Activated CD4-positive, alpha-beta T cell treated with anti-CD3 and anti-CD28 coated beads for 4 hours (primary cell): ENCODE measurements at places on chromosomes 7 and 10.

DNA sequence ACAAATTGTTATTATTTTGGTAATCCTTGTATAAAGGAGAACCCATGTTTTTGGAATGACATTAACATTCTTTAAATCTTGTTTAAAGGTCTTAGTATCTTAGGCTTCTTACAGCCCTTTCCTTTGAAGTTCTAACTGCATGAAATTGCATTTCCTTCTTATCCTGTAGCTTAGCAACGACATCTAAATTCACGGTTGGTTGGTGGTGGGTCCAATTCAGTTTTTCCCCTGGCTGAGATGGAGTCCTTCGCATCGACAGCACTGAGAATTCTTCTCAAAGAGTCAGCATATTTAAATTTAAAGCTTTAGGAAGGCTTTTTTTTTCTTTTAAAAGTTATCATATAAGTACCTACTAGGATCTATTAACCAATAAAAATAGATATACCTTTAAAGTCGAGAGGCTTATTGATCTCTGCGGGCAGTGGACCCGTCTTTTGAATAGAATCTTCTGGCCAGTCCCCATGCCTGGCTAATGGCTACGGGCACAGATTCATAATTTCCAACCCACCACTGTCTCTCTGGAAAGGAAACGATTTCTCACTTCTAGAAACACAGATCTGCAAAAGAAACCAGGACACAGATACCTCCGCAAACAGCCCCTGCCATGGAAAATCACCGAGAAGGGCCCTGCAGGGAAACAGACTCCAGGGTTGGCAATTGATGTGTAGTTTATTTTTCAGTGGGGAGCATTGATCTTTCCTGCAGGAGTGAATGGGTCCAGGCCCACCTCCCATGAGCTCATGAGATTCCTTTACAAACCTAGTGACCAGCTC is 63.4 kb downstream of the RAMP3 start:
- DNase-seq: no peak

DNA sequence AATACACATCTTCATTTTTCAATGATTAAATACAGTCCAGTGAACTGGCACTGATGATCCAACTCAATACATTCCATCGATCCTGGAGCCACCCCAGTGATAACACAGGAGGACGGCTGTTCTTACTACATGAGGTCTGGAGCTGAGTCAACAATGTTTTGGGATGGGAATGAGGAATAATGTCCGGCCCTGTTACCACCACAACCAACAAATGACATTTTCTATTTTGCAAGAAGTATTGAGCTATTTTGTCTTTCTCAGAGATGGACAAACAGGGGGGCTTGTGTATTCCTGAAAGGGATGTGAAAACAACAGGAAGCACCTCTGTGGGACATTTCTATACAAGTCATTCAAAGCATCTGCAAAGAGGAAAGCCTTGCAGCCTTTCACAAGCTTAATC is 249.2 kb downstream of the PARD3 start:
- no peak for DNase-seq

DNA sequence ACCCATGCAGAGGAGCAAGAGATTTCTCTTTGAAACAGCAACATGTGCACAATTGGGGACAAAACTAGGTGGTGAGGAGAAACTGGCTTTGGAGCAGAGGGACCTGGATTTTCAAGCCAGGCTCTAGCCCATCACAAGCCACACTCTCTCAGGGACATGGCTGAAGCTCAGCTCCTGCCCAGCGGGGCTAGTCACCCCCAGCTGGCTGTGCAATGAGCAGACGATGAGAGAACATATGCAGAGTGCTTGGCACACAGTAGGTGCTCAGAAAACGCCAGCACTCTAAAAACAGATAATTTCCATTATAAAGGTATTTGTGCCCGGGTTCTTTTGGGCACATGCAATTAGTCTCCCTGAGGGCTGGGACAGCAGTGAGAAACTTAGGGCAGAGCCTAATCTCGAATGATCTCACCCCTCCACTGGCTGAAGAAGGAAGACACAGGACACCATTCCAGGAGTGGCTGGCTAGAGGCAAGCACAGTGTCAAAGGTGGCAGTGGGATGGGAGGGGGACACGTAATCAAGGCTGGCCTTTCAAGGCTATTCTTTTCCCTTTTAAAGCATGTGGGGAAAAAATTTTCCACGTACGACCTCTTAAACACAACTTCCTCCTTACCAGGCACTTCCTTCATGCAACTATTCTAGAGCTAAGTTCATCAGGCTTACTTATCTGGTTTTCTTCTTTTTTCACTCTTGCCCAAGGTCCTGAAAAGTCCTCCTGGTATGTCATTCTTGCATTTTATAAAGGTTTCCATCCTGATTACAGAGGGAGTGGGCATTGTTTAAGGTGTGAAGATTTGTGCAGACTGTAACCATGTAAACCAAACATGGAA is 15.1 kb downstream of the FAM53B start:
- DNase-seq: no peak

GRCh38 chr10:6928586-6928985 is 348.5 kb upstream of the PRKCQ start:
- DNase-seq: no peak

DNA sequence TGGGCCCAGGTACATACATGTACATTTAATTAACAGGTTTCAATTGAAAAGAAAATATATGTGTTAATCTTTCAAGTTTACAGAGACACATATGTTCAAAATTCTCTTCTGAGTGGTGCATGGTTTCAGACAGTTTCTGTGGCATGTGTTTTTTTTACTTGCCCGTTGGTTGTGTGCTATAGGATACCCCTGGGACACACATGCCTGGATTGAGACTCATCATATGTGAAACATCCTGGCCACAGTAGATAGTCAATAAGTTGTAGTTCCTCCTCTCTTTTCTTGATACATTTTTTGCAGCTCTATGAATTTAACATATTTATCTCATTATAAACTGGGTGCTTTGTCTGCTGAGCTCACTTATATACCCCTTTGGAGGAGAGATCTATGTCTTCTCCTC is 207.8 kb upstream of the CTBP2 start:
- no peak for DNase-seq

GRCh38 chr7:37196676-37197075 is 252.0 kb downstream of the ELMO1 start:
- DNase-seq: no peak

DNA sequence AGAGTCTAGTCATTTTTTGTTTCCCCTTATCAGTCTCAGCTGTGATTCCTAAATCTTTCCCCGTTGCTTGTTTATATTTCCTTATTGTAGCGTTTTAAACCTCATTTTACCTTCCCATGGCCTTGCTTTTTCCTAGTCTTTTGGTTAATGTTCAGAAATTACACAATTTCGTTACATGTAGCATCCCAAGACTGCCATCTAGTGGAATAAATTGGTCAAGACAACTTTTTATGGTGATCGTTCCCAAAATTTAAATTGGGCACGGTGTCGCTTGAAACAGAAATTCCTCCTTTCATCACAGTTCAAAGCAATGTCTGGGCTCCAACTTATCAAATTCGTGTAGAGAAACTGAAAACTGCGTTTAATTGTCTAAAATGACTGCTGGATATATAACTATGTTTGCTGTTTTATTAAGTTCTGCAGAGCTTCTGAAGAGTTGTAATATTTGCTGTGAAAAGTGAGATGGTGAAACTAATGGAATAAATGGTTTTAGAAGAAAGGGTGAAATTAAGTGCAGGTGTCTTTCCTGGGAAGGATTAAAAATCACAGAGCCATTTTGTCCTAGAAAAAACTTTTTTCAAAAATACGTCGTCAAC is 370.2 kb downstream of the PHF14 start:
- no peak for DNase-seq

GRCh38 chr10:88190123-88190522 is 326.7 kb downstream of the PTEN start:
- DNase-seq: no peak

DNA sequence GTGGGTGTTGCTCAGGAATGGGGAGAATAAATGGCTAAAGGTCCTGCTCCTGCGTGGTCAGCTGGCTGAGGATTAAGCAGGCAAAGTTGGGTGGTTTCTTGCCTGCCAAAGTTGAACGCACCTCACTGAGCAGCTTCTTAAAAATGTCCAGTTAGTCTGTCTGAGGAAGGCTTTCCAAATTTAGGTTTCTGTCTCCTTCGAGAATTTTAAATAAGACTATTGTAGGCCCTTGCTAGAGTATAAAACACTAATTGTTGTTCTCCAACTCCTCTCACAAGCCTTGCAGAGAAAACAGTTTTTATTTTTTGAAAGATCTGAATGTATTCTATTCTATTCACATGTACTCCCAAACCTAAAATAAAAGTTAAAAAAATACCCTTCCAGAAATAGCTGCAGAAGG is 122.0 kb upstream of the LAMB4 start:
- no peak for DNase-seq

- DNase-seq: no peak
Observed at GRCh38 chr10:102413053-102413705, 5.4 kb downstream of the PSD start.

DNA sequence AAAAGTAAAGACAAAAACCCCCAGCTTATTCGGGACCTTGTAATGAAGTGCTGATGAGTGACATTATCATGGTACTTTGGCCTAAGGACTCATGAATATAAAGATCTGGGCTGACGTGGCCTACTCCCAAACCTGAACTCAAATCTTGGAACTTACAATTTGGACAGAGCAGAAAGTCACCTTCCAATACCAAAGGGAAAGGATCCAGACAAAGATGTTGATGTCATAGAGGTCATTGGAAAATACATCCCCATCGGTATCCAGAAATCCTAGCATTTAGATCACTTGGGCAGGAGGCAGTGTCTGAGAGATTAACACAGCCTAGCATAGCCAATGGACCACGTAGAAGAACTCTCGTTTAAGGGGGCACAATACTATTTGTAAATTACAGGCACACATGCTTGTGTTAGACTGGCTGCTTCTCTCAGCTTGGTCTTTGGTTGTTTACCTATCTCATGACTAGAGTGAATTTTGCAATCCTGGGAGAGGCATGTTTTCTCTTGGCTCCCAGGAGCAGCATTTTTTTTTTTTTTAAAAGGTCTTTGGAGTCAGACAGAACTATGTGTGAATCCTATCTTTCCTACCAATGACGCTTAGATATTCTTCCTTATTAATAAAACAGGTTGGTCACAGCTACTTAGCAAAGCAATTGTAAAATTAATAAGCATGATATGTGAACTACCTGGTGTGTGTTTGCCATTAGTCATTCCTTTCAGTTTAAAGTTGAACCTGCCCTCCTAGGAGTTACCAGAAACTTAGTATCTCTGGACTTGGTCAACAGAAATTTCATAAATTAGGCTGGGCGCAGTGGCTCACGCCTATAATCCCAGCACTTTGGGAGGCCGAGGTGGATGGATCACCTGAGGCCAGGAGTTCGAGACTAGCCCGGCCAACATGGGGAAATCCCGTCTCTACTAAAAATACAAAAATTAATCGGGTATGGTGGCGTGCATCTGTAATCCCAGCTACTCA is 27.8 kb upstream of the MRPS33 start:
- DNase-seq: no peak

- DNase-seq: no peak
Observed at GRCh38 chr7:130079846-130080394, 9.6 kb downstream of the KLHDC10 start.

DNA sequence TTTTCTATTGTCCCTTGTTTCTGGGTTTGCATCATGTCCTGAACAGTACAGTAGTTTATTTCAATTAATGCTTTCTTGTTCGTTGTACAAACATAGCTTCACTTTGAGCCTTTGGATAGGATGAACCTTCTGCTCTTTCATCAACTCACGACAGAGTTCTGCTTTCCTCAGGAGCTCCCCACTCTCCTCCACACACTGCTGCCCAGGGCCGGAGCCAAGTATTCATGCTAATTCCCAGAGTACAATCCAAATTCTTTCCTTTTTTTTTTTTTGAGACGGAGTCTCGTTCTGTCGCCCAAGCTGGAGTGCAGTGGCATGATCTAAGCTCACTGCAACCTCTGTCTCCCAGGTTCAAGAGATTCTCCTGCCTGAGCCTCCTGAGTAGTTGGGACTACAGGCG is 7.5 kb upstream of the NUP205 start:
- DNase-seq: no peak

DNA sequence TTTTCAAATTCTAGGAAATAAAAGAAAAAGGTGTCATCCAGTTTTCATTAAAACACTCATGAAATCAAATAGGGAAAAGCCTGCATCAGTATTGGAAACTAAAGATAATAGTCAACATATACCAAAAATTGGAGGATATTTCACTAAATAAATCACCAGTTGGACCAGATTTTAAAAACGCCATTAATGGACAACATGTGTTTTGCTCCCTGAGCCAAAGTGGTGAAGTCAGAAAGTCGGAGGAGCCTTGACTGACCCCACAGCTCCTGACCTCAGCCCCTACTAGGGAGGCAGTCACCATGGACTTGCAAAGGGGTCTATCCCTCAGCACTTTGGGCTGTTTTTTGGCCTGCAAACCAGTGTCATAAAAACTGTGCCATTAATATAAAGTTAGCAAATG is 98.3 kb upstream of the SEC61G start:
- no peak for DNase-seq

GRCh38 chr10:10830293-10830986 is 187.2 kb upstream of the CELF2 start:
- DNase-seq: no peak

DNA sequence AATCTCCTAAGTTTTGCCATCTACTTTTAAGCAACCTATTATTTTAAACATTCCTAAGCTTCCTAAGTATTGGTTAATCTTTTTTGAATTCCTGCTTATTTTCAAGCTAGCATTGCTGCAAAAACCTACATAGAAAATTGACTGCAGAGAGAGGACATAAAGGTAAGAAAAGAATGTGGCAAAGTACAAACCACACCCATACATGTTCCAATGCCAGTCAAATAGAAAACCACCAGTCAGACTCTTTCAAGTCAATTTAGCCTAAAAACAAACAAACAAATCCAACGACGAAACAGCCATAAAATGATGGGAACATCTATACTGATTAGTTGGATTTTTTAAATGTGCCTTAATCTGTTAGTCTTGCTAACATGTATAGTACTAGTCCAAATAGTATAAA is 804.8 kb downstream of the GRM8 start:
- no peak for DNase-seq

- DNase-seq: no peak
Observed at GRCh38 chr10:108003061-108003460, 838.6 kb upstream of the SORCS1 start.

DNA sequence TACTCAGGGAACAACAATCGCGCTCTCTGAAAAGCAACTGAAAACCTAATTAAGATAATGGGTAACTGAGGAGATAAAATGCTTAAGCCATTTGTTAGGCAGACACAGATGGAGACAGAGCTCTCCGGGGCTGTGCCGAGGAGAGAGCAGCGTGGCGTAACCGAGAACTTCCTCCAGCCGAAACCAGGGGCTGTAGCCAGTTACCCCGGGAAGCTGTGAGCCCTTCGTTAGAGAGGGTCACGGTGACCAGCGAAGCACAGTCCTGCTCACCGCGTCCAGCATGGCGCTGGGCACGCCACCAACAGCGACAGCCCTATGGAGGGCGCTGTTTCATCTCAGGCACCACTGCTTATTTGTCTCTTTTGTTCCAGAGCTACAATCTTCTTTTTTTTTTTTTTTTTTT is 16.1 kb downstream of the PAPOLB start:
- DNase-seq: no peak
